ENCODE measurements at places on chromosomes 11 and 22.

DNA sequence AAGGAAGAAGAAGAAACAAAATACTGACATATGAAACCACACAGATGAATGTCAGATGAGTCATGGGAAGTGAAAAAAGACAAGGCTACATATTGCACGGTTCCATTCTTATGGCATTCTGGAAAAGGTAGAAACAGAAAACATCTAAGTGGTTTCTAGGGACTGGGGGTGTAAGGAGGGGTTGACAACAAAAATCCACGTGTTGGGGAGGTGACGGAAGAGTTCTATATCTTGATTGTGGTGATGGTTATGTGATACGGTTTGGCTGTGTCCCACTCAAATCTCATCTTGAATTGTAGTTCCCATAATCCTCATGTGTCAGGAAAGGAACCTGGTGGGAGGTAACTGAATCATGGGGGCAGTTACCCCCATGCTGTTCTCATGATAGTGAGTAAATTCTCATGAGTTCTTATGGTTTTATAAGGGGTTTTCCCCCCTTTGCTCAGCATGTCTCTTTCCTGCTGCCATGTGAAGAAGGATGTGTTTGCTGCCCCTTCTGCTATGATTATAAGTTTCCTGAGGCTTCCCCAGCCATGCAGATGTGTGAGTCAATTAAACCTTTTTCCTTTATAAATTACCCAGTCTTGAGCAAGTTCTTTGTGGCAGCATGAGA, 6.4 kb upstream of the ARFGAP3 start:
- no peak for DNase-seq

GRCh38 chr11:29879560-29879959, 137.3 kb downstream of the KCNA4 start:
- no peak for DNase-seq

DNA sequence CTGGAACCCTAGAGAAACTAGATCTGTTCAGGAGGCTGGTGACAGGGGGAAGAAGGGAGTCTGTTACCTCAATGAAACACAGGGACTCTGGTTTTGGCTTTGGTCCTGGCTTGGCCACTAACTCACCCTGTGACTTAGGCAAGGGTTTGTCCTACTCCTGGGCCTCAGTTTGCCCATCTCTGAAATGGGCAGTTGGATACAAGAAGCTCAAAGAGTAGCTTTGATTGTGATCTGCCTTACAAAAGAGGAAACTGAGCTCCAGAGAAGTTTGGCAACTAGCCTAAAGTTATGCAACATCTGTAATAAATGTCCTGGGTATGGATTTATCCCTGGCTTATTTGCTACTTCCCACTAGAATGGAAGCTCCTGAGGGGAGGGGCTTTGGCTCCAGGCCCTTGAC, 24.0 kb upstream of the LMO1 start:
- DNase-seq, result no peak

GRCh38 chr11:117081908-117082307, 16.3 kb downstream of the SIK3 start:
- no peak for DNase-seq

- DNase-seq, result no peak
Measured at GRCh38 chr11:119389611-119390254, 8.2 kb upstream of the USP2 start.

DNA sequence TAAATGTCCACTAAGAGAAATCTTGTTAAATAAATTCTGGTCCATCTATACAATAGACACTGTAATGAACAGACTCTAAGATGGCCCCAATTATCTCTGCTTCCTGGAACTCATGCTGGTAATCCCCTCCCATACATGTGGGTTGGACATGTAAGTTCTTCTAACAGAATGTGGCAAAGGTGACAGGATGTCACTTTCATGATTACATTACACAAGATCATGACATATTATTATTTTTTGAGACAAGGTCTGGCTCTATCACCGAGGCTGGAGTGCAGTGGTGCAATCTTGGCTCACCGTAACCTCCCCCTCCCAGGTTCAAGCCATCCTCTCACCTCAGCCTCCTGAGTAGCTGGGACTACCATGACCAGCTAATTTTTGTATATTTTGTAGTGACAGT, 14.6 kb upstream of the NDUFC2 start:
- no peak for DNase-seq

- no peak for DNase-seq
Measured at GRCh38 chr11:68411501-68411991, 49.0 kb upstream of the PPP6R3 start.

GRCh38 chr22:41830174-41830573, 2.7 kb upstream of the SREBF2 start:
- no peak for DNase-seq

DNA sequence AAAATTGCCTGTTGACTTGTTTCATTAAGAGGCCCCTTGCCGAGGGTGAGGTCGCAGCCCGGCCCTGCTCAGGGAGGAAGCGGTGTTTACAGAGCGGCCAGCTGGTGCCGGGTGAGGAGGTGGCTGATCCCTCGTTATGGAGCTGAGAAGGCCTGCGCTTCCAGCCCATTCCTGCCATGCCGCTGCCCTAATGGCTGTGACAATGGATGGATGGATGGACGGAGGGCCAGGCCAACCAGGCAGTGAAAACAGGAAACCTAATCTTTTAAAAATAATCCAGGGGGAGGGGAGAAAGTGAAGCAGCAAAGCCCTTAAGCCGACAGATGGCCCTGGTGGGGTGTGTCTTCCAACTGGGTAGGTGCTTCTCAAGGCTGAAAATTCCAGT, 38.5 kb downstream of the BCR start:
- DNase-seq, result no peak

DNA sequence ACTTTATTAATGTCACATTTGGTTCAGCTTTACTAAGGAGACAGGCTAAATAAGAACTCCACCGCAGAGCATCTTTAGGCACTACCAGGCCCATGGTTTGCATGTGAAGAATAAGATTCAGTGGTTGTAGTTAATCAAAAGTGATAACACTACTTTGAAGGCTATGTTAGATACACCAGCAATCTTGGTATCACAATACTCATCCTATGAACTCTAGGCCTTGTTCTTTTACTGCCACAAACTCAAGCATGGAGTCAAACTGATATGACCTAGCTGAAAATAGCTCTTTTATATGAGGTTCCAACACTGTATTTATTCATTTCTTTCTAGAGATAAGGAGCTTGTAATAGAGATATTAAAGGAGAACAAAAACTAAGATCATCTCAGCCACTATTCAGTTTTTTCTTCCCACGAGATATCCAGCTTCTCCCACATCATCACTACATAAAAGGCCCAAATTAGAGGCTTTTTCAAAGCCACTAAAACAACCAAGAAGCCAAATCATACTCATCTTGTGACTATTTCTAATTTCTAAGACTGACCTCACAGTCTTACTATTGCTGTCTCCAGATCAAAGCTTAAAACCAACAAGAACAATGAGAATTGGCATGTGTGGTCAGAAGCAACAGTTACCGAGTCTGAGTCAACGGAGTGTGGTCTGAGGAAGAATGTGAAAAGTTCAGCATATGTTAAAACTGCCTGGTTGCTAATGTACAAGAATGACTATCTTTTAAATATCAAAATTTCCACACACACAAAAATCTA, 25.1 kb upstream of the GUCY1A2 start:
- no peak for DNase-seq

GRCh38 chr11:2509481-2510001, 64.7 kb downstream of the KCNQ1 start:
- DNase-seq, result no peak

DNA sequence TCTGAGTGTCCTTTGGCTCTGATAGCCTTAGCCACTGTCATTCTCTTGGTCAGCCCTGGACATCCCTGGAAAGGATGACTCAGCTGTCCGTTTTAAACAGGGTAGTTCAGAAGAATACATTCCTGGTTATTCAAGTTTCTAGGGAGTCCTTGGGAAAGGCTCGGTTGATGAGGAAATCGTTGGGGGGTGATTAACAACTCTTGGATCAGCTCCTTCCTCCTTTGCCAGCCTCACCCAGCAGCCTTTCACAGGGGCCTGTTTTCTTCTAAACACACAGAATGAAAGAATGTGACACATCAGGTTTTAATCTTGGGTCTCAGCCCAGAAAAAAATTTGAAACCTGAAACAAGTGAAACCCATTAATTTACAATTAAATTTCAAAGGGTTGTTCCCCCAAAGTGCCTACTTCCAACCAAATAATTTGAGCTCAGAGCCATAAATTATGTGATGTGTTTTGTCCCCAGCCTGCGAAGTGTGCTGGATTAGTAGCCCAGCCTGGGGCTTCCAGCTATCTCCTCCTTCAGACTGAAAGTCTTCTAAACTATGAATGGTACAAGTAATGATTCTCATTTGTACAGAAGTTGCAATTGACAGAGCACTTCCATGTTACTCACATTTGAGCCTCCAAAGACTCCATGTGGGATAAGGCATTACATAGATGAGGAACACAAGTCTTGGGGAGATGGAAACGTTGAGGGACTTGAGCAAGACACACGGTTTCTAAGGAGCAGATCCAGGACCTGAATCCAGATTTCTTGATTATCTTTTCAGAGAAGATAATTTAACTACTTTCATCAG, 19.3 kb upstream of the MRGPRX2 start:
- no peak for DNase-seq

GRCh38 chr11:82117362-82117761, 616.3 kb downstream of the FAM181B start:
- DNase-seq, result no peak

- no peak for DNase-seq
Measured at GRCh38 chr11:110710628-110711381, 1.4 kb downstream of the ARHGAP20 start.

DNA sequence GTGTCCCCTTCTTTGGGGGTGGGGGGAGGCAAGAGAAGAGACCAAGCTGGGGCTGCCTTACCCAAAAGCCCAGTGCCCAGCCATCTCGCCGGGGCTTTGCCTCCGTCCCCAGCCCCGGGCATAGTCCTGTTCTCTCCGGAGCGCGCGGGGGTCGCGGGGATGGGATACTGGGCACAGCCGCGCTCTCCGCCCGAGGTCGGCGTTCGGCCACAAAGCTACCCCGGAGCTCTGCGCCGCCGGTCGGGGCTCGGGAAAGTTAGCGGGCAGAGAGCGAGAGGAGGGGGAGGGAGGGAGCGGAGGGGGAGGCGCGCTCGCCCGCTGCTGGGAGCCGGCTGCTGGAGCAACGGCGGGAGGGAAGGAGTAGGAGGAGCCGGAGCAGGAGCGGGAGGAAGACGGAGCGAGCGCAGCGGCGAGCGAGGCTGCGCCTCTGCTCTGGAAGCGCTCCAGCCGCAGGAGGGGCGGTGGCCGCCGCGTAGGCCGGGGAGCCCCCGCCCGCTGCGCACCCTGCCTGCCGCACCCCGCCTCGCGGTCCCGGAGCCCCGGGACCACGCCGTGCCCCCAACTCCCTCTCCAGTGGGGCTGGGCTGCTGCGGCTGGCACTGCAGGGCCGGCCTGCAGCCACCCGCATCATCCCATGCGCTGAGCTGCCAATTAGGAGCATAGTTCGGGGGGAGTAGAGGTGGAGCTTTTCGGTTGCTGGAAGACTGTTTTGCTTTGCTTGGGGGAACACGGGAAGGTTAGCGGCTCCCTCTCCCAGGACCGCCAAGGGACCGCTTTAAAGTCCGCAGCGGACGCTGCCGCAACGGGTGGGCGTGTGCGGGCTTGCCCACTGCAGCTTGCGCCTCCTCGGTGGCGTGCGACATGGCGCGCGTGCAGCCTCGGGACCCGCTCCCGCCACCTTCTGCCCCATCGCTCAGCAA, at the start of gene SCN4B:
Gene SCN4B (minus strand): TSS at position 272 of the 920 bp plus-strand sequence. CDS start 150 bp downstream, at position 122.
- no peak for DNase-seq

- DNase-seq, result no peak
Measured at GRCh38 chr22:17838180-17838865, 64.1 kb upstream of the BID start.

GRCh38 chr11:72525466-72525865, 91.1 kb upstream of the CLPB start:
- DNase-seq, result no peak

GRCh38 chr11:101885631-101886030, 29.2 kb upstream of the CEP126 start:
- no peak for DNase-seq

DNA sequence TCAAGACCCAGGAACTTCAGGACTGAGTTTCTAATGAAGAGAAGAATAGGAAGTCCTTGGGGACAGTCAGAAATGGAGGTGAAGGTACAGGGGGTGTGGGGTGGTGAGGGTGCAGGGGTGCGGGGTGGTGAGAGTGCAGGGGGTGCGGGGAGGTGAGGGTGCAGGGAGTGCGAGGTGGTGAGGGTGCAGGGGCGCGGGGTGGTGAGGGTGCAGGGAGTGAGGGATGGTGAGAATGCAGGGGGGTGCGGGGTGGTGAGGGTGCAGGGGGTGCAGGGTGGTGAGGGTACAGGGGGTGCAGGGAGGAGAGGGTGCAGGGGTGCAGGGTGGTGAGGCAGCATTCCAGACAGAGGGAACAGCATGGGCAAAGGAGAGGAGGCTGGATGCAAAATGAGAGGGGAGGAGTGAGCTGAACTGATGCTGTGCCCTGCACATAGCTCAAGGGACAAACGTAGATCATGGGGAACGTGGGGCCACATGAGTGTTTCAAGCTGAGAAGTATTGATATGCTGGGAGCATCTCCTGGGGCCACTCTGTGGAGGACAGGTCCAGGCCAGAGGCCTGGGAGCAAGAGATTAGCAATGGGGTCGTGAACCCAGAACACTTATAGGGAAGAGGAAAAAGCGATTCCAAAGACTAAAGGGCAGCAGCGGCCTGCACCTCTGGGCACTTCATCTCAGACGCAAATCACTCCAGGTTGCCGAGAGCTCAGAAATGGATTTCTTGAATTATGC, 23.7 kb upstream of the DAGLA start:
- no peak for DNase-seq

GRCh38 chr11:110338684-110339083, 42.3 kb upstream of the RDX start:
- DNase-seq, result no peak

GRCh38 chr11:44304091-44305025, 5.6 kb downstream of the ALX4 start:
- no peak for DNase-seq

GRCh38 chr11:119359365-119360214, 13.1 kb upstream of the MFRP start:
- DNase-seq, result no peak

- no peak for DNase-seq
Measured at GRCh38 chr11:27471589-27472397, 797 bp downstream of the LGR4 start.

- no peak for DNase-seq
Measured at GRCh38 chr11:82174610-82175009, 559.1 kb downstream of the FAM181B start.

- no peak for DNase-seq
Measured at GRCh38 chr11:77093987-77094840, 8.4 kb upstream of the OMP start.

DNA sequence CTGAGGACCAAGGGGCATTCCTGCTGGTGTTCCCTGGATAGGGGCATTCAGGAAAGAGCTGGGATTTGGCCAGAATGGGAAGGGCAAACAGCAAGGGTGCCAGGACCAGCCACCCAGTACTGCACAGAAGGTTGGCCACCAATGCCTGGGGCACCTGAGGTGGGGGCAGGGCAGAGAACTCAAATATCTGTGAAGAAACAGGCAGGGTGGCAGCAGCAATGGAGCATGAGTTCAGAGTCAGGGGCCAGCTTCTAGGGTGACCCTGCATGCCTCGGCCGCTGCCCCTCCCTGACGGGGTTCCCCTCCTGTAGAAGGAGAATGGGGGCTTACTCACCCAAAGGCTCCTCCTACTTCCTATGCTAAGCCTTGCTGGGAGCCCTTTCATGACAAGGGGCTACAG, 79.3 kb upstream of the SHANK2 start:
- no peak for DNase-seq

GRCh38 chr11:387193-387793, 6.7 kb upstream of the PKP3 start:
- no peak for DNase-seq

- no peak for DNase-seq
Measured at GRCh38 chr11:2812371-2812991, 73.1 kb downstream of the CDKN1C start.

- no peak for DNase-seq
Measured at GRCh38 chr22:19687561-19688300, 26.6 kb upstream of the SEPTIN5 start.

All from T-helper 2 cell (primary cell).